ENCODE measurements at places on chromosomes 3 and 15. TPM values are rescaled to one million over a fixed set of nuclear protein-coding genes. Genes with fewer than 3 reads are reported as not detected.

GRCh38 chr15:41885841-41886240 is 8.0 kb downstream of the SPTBN5 start:
- no peak for DNase-seq

- DNase-seq = no peak
Observed at GRCh38 chr15:63288778-63289378, 11.5 kb downstream of the APH1B start.

- DNase-seq = no peak
Observed at GRCh38 chr3:124504332-124505059, 225.8 kb upstream of the UMPS start.

- DNase-seq = no peak
Observed at GRCh38 chr3:83002869-83003445, 1241.5 kb upstream of the GBE1 start.

DNA sequence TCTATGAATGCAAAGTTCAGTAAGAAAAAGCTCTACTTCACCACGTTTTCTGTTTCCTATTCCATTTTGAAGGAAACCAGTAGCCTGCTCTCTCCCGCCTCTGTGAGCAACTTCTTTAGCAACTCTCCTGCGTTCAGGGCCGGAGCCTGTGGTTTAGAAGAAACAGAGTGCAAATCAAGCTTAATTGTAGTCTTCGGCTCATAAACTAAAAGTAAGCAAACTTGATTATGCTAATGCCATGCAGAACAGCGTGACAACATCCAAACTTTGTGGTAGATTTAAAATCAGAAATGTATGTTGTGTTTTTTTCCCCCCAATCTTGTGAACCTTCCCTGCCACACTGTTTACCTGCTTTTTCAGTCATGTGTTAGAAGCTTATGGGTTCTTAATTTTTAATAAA is 87.4 kb downstream of the SEMA6D start:
- no peak for DNase-seq

- DNase-seq = no peak
Observed at GRCh38 chr15:31303726-31304648, 22.6 kb upstream of the KLF13 start.

- DNase-seq = no peak
Observed at GRCh38 chr3:13801361-13802204, 78.3 kb downstream of the WNT7A start.

CCDC54 gene
- total RNA-seq = not detected

DNA sequence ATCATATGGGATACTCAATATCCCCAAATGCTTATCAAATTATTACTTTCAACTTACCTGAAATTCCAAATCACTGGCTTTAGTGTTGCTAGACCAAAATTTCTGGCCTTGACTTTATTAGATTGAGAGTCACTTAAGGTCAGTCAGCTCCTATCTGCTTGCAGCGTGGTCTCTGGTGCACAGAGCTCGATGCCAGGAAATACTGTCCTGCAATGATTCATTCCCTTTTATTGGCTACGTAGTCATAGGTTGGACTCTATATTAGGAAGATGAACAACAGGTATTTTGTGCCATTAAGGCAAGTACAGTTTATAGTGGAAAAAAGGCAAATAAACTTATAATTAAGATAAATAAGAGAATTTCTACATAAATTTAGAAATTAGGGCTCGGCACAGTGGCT is 378.6 kb upstream of the MCTP2 start:
- no peak for DNase-seq

CPA3 gene
- total RNA-seq = not detected

ATP10A gene
- 3.9 TPM for total RNA-seq

PLA2G4F gene
- total RNA-seq = not detected

GRCh38 chr3:56693750-56694149 is 10.7 kb upstream of the TASOR start:
- DNase-seq = no peak

GRCh38 chr3:175199961-175200360 is 340.8 kb downstream of the NAALADL2 start:
- DNase-seq = no peak

GRCh38 chr3:15693355-15693754 is 91.8 kb downstream of the BTD start:
- no peak for DNase-seq

DNA sequence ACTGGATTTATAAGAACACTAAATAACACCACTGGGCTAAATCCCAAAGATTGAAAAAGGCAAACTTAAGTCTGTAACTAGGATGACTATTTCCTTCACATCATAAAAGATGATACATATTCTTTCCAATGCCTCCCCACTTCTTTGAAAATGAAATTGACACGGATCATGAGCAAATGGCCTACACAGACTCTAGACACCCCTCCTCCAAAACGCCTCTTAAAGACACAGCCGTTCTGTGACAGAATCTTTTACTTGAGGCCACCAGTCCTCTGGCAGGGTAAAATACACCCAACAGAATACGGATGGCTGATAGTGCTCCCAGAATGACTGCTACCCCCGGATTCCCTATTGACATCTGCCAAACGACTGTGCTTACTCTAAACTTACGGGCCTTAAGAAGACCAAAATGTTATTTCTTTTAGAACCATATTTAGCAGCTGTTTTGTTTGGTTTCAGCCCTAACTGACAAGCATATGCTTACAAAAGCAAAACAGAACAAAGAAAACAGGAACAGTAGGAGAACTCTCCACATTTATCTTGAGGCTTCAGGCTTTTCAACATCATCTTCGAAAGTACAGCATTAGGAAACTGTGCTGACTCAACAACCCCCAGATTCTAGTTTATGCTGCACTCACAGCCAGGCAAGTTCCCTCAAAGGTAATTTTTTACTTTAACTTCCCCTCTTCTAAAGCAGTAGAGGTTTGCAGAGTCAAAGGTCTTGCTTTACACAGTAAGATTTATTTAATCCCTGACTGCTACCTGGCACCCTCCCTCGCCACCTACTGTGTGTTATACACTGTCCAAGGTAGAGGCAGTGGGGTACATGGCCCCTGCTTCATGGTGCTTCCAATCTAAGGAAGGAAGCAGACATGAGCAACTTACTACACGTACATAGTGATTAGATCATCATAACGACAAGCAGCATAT is 84.3 kb downstream of the TNIK start:
- no peak for DNase-seq

- DNase-seq = peak; percentile 66
Observed at GRCh38 chr3:120846073-120846472, 61.9 kb upstream of the STXBP5L start.

DNA sequence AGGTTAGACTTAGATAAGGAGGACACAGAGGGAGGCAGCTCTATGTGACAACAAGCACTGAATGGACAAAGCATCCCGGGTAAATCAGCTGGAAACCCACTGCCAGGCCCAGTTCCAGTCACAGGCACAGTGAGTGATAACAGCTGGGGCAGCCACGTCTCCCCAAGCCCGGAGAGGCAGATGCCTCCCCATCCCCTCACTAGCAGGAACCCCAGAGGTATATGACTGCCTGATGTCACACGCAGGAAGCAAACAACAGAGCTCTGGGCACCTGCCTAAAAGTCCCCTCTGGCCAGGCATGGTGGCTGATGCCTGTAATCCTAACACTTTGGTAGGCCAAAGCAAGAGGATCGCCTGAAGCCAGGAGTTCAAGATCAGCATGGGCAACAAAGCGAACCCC is 18.2 kb downstream of the C15orf62 start:
- DNase-seq = no peak

CSPG5 gene
- total RNA-seq = 5.7 TPM

- DNase-seq = no peak
Observed at GRCh38 chr3:5707794-5708193, 520.3 kb downstream of the EDEM1 start.

RASGRP1 gene
- total RNA-seq = 0.85 TPM

SI gene
- total RNA-seq = not detected

- no peak for DNase-seq
Observed at GRCh38 chr3:151382671-151383070, 1.9 kb downstream of the P2RY12 start.

ARPP21 gene
- not detected for total RNA-seq

ANKUB1 gene
- total RNA-seq = not detected

- no peak for DNase-seq
Observed at GRCh38 chr3:29758434-29759322, 477.8 kb downstream of the RBMS3 start.

DNA sequence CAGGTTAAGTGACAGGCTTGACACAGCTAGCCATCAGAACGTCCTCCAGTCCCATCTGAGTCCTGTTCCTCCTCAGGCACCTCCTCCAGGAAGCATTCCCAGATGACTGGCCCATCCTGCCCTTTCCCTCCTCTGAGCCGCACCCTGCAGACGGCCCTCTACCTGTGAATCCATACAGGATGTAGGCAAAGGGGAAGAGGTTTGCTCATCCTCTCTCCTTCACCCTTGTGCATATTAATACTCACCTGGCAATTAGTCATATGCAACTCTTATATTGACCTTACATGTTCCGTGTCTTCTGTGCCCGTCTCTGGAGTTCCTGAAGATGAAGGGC is 61.9 kb downstream of the SMAD3 start:
- DNase-seq = no peak

Measured in H9 (cell line).